AG10803 (cell line): ENCODE measurements at places on chromosomes 12 and 14.

GRCh38 chr12:104761091-104761490 is 197.0 kb downstream of the SLC41A2 start:
- DNase-seq: no peak

GRCh38 chr12:116444590-116444943 is 114.6 kb upstream of the MAP1LC3B2 start:
- DNase-seq: no peak

GRCh38 chr14:103654619-103655018 is 25.6 kb downstream of the KLC1 start:
- no peak for DNase-seq

DNA sequence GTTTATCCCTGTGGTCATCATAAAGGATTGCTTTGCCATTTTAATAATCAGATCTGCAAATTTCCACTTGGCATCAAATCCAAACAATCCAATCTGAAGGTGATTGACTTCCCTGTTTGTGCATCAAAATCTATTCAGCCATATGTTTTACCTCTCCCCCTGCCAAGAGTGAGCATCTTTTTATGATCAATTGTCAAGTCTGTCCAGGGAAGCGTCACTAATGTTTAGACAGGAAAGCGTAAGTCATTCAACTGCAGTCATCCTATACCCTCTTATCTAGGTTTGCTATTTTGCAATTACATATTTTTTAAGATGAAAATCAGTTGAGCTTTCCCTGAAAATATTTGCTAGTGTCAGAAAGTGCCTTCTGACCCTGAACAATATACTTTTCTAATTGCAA is 1224.1 kb upstream of the SEL1L start:
- no peak for DNase-seq

GRCh38 chr12:71426300-71427047 is 13.1 kb upstream of the LGR5 start:
- no peak for DNase-seq

GRCh38 chr14:96059519-96060135 is 20.5 kb downstream of the C14orf132 start:
- no peak for DNase-seq

DNA sequence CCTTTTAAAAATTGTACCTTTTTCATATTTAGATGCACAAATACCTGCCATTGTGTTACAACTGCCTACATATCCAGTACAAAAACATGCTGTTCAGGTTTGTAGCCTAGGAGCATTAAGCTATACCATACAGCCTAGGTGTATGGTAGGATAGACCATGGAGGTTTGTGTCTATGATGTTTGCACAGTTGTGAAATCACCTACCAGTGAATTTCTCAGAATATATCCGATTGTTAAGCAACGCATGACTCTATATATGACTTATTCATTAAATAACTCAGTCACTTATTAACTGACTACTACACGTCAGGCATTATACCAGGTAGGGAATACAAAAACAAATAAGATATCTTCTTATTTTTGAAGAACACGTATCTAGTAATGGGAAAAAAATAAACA is 26.2 kb upstream of the ETNK1 start:
- no peak for DNase-seq

DNA sequence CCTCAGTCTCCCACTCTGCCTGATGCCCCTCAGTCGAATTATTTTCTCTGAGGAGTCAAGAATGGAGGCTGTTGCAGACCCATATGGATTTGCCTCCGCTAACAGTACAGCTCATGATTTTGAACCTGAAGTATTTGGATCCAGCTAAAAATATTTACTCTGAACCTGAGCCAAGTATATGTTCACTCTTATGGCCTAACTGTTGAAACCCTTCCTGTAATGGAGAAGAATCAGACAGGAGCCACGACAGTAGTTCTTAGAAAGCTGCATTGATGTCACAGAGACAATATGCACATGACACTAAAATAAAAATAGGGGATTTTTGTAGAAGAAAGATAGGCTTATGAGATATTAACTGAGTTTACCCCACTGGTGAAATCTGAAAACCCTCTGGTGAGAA is 1128.3 kb upstream of the FLRT2 start:
- no peak for DNase-seq

DNA sequence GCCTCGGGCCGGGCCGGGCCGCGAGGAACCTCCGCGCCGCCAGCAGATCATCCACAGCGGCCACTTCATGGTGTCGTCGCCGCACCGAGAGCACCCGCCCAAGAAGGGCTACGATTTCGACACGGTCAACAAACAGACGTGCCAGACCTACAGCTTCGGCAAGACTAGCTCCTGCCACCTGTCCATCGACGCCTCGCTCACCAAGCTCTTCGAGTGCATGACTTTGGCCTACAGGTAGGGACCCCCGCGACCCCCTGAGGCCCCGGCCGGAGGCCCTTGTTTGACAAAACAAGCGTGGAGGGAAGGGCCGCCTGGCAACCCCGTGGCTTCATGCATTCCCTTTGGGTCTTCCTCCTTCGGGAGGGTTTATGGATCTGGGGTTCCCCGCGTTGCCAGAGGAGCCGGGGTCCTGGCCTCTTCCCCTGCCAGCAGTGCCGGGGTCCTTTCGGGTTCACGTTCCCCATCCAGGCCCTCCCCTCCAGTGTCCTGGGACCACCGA is 526 bp downstream of the MLXIP start:
- no peak for DNase-seq

DNA sequence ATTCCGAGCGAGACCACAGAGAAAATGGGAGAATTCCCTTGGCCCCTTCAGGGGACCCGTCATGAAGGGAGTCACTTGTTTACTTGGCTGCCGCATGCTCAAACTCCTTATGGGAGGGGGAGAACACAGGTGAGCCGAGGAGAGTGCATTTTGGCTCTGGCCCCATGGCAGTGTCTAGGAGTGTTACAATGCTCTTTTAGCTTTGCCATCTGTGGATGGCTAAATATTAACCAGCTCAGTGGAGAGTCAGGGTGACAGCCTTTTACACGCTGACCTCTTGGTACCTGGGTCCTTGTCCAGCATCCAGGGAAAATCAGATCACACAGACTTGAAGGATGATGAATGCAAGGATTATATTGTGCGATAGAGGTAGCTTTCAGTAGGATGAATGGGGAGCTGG is 146.4 kb upstream of the ATXN7L3B start:
- no peak for DNase-seq

- DNase-seq: no peak
Observed at GRCh38 chr14:105880616-105881015, 354.2 kb downstream of the TMEM121 start.

- peak; percentile 79 for DNase-seq
Observed at GRCh38 chr14:96275177-96276112, 19.4 kb downstream of the BDKRB1 start.

DNA sequence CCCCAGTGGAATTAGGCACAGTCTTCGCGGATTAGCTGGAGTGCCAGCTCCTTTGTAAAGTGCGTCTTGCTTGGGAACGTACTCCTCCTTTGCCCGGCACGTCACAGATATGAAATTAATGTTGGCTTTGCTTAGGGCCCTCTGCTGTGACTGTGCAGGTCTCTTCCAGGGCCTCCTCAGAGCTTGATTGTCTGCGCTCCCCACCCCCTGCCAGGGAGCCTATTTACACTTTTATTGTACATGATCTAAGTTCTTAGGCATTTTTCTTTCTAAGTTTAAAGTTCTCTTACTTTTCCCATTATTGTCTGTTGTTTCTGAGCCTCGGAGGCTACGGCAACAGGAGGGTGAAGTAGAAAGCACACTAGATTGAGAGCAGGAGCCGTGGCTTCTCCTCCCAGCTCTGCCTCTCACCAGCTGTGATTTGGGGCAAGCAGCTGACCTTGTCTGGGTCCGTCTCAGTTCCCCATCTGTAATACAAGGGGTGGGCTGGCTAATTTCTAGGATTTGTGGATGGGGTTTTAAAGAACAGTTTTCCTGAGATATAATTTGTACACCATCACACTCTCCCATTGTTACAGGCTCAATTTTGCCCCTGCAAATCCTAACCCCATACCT is 81.8 kb downstream of the TSPAN9 start:
- peak; percentile 68 for DNase-seq

DNA sequence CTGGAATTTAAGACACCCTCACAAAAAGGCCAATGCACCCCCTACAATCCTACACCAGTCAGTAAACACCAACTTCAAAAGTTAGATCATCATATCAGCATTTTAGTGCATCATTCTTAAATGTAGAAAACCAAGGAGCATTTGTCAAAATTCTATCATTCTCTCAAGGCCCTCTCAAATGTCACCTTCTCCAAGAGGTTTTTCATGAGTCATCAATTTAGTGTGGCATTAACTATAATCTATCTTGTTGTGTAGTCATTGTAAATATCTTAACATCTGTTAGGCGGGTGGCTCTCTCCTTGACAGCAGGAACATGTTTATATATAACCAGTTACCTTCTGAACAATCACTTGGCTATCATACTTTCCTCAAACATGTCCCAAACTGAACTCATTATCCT is 62.1 kb upstream of the G2E3 start:
- DNase-seq: no peak

DNA sequence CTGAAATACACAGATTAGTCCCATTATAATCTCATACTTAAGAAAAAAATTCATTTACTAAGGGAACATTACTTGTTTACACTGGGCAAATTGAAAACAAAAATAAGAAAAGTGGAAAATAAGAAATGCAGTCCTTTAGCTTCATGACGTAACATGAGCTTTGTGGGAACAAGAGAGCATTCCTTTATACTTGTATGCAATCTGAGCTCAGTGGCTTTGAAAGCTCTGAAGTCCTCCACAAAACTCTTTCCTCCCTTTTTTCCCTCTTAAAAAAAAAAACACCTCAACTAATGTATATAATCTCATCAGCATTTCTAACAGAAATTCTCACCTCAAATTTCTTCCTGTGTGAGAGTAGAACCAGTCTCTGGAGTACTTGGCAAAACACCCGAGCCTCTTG is 76.9 kb upstream of the OTX2 start:
- DNase-seq: no peak

DNA sequence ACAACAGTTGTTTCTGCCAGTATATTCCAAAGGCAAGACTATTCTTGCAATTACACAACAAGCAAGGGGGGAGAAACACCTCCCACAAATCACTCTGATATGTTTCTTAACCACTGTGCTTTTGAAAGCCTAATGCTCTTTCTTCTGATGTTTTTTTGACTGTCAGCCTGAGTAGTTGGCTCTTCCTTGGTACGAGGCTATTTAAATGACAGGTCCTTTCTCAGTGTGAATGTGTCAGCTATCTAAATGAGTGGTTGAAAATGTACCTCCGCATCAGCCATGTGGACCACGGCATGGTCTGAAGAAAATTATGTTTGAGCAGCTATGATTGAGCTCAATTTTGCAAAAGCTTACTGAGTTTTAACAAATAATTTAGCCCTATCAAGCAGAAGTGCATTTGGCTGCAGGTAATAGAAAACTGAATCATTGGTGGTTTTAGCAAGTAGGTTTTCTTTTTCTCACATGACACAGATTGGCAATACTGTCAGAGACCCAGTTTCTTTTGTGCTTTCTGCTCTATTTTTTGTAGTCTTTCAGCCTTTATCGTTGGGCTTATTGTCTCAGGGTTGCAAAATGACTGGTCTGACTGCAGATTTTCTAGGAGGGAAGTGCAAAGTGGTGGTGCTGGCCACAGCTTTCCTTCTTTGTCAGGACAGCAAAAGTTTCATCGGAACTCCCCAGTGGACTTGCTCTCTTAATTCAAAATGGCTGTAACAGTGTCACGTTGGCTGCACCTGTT is 162.8 kb downstream of the RGS6 start:
- no peak for DNase-seq

- DNase-seq: peak; percentile 64
Observed at GRCh38 chr14:75282170-75282554, 3.5 kb downstream of the FOS start.

GRCh38 chr14:23365732-23366425 is 907 bp upstream of the EFS start:
- DNase-seq: no peak

DNA sequence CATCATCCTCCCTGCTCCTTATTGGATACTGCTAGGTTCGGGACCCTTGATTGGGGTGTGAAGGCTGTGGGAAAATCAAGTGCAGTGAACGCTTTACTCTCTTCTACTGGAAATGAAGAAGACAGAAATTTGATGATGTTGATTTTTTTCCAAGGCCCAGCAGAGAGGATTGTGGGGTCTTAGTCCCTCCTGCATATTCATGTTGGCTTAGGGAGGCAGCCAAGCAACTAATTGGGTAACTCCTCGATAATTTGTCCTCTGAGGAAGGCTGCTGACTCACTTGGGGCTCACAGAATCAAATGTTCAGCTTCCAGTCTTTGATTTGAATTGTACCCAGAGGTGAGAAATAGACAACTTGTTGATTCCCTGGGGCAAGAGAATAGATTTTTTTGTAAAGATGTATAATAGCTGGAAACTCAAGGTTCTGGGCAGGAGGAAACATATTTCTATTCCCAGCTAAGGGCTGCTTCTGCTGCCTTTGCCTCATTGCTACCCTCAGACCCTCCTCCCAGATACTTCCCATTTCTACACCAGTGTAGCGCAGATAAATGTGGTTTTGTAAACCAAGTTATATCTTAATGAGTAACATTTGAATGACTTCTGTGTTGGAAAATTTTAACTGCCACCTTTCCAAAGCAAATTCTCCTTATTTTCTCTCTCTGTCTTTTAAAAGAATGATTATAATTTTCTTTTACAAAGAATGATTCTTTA is 21.7 kb downstream of the NEUROD4 start:
- no peak for DNase-seq

GRCh38 chr14:60944204-60944603 is 36.7 kb downstream of the TRMT5 start:
- no peak for DNase-seq

DNA sequence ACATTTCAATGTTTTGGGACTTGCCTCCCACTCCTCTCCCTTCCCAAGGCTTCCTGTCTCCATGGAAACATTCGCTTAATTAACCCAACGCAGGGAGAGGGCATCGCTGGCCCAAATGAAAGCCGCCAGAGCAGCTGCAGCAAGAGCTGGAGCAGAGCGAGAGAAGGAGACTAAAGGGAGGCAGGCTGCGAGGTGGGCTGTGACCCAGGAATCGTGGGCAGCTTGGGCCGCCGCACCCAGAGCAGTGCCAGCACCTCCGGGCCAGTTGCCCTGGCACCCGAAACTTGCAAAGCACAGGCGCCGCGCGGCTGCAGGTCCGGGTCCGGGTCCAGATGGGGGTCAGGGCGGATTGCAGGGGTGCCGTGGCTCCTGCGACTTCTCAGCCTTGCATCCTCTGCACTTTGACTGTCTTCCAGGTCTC is 43.5 kb upstream of the PTPRQ start:
- DNase-seq: peak; percentile 12

- DNase-seq: no peak
Observed at GRCh38 chr12:42508913-42509460, 80.6 kb downstream of the PRICKLE1 start.

- DNase-seq: no peak
Observed at GRCh38 chr14:68928770-68929550, 50.1 kb downstream of the ACTN1 start.

DNA sequence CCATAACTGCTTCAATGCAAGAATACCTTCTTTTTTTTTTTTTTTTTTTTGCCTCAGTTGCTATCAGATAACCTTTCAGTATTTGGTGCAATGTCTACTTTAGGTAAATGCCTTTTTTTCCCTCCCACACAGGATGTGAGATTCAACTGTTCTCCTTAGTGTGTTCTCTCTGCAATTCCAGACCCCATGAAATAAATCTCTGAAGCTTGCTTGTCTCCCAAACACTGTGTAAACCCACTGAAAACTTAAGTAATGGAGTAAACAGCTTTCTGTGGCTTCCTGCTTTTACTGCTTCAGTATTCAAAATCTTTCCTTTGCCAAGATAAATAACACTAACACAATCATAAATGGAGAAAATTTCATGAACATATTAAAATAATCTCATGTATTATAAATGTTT is 55.8 kb upstream of the CLEC14A start:
- peak; percentile 2 for DNase-seq

- peak; percentile 86 for DNase-seq
Observed at GRCh38 chr14:74608959-74609611, 3.0 kb downstream of the LTBP2 start.

GRCh38 chr12:91395628-91396135 is 213.1 kb upstream of the DCN start:
- no peak for DNase-seq
